Muscle of leg (tissue), 16 donors: ENCODE measurements at places on chromosomes 5 and 9. TPM values are rescaled to one million over a fixed set of nuclear protein-coding genes. Genes with fewer than 3 reads are reported as not detected.
A peak's percentile ranks its signal among the peaks of the same experiment; 100 is the strongest.

DNA sequence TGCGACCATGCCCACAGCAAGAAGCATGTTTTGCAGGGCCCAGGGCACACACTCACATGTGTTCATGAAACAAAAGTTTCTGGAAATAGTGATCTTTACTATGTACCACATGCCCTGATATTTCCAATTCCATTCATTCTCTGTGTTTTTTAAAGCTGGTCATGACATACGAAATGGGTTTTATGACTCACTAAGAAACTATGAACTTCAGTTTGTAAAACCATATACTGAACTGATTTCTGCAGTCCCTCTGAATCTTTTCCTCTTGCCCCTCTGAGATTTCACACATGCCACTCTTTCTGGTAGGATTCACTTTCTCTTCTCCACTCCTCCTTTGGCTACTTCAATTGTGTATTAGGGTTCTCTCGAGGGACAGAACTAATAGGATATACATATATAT, 416.1 kb upstream of the TRPC7 start:
- no peak for DNase-seq
- no peaks in the 10 kb centered on the region for H3K4me1 ChIP-seq
- H3K4me3 ChIP-seq: no peak overlapping the region

- H3K36me3 ChIP-seq: peaks cover 30% of the 10 kb centered on the region
- DNase-seq: peak; percentile 93
- H3K4me3 ChIP-seq: peak within 1 kb of the TSS; percentile 68
- no peaks in the 10 kb centered on the region for H3K27me3 ChIP-seq
- H3K4me1 ChIP-seq: peaks cover 62% of the 10 kb centered on the region
These were observed at the start of gene PLPP7 for GRCh38 chr9:131289301-131290035. Gene PLPP7, plus strand, starts transcription at chr9:131289723. Its CDS starts 275 bp downstream, at chr9:131289998.

DNA sequence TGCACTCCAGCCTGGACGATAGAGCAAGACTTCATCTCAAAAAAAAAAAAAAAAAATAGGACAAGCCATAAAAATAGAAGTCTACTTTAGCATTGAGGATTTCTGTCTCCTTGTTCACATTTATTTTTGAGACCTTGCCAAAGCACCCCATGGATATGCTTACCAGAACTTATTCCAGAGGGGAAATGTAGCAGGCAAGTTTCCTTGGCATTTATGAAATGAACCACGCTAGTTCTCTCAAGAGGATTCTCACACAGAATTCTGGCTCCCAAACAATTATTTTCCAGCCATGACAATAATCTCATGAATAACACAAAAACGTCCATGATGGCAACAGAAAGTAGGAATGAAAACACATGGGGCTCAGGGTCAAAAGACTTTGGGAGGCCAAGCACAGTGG, 23.4 kb upstream of the GPX8 start:
- no peak overlapping the region for H3K27ac ChIP-seq
- DNase-seq: no peak
- no peaks in the 10 kb centered on the region for H3K4me1 ChIP-seq
- no peaks in the 10 kb centered on the region for H3K36me3 ChIP-seq
- H3K4me3 ChIP-seq: no peak overlapping the region

- H3K36me3 ChIP-seq: peaks cover 12% of the 10 kb centered on the region
- no peak overlapping the region for H3K4me3 ChIP-seq
- no peaks in the 10 kb centered on the region for H3K4me1 ChIP-seq
- H3K27me3 ChIP-seq: no peaks in the 10 kb centered on the region
These were observed 105.1 kb upstream of the CTSL start for GRCh38 chr9:87620731-87621322.

DNA sequence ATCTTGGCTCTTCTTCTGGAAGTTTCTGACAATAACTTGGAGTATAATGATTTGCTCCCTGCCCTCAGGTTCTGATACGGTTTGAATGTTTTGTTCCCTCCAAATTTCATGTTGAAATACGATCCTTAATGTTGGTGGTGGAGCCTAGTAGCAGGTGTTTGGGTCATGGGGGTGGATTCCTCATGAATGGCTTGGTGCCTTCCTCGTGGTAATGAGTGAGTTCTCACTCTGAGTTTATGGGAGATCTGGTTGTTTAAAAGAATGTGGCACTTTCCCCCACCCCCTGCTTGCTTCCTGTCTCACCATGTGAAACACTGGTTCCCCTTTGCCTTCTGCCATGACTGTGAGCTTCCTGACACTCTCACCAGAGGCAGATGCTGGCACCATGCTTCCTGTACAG, 103.0 kb upstream of the OSMR start:
- H3K4me1 ChIP-seq: peaks cover 5% of the 10 kb centered on the region
- no peak for DNase-seq
- H3K36me3 ChIP-seq: no peaks in the 10 kb centered on the region
- H3K27me3 ChIP-seq: no peaks in the 10 kb centered on the region
- no peak overlapping the region for H3K27ac ChIP-seq

DNA sequence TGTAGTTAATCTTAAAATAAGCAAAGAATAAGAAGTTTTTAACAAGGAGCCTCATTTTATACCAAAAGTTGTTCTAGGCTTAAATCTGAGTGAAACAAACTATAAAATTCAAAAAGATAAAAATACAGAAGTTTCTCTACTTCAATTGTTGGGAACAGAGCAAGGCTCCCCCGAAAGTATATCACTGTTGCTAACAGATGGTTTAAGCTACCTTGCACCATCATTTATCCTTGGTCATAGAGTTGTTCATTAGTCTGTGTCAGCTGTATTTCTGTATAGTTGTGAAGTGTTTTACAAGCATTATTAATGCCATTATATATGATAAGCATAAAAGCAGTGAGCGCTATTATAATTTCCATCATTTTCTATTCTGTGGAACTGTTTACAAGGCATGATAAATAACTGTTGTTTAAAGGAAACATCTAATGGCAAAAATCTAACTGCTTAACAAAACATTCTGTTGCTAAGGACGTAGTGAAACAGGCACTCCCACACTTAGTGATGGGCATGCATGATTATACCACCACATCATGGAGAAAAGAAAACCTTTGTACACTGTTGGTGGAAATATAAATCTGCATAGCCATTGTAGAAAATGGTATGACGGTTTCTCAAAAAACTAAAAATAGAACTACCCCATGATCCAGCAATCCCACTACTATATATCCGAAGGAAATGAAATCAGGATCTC, 23.3 kb upstream of the ACO1 start:
- DNase-seq: no peak
- no peaks in the 10 kb centered on the region for H3K4me1 ChIP-seq
- H3K27ac ChIP-seq: no peak overlapping the region
- no peaks in the 10 kb centered on the region for H3K36me3 ChIP-seq
- no peak overlapping the region for H3K4me3 ChIP-seq

DNA sequence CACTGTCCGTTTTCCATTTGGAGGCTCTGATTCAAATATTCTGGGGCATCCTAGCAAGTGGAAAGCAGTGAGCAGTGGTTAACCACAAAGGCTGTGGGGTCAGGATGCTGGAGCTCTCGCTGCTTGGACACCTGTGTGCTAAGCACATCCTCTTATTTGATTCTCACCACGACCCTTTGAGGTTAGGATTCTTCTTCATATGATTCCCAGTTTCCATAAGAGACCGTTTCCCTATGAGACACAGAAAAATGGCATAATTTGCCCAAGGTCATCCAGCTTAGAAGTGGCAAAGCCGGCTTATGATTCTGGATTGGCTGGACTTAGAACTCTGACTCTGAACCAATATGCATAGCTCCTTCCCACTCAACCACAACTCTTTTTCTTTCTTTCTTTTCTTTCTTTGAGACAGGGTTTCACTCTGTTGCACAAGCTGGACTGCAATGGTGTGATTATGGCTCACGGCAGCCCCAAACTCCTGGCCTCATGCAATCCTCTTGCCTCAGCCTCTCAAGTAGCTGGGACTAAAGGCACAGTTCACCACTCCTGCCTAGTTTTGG, 207.7 kb downstream of the TTLL11 start:
- H3K36me3 ChIP-seq: no peaks in the 10 kb centered on the region
- H3K27ac ChIP-seq: no peak overlapping the region
- peaks cover 23% of the 10 kb centered on the region for H3K4me1 ChIP-seq

DNA sequence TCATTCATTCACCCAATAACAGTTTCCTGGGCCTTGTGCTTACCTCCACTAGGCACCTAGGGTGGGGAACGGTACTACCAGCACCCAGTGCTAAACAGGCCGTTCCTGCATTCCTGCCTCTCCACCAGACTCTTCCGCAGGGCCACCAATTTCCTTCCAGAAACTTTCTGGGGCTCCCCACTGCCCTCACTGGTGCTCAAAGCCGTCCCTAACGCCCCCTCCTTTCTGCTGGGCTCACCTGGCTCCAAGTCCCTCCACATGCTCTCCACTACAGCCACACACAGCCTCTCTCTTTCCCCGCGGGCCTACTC, 1.4 kb downstream of the PHF19 start:
- DNase-seq: no peak
- H3K4me3 ChIP-seq: peak overlapping the region; percentile 80
- peaks cover 20% of the 10 kb centered on the region for H3K36me3 ChIP-seq
- H3K4me1 ChIP-seq: peaks cover 19% of the 10 kb centered on the region

DNA sequence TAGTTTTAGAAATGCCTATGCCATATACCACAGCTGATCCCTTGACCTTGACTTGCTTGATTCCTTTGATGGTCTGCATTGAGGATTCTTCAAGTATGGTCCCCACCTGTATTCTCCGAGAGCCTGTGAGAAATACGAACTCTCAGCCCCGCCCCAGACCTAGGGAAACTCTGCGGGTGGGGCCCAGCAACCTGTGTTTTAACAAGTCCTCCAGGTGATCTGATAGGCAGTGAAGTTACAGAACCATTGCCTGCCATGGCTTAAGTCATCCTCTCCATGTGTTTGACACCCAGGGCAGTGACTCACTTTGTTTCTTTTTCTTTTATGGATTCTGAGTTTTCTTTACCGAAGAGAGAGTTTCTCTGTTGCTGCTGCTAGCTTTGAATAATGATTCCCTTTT, 18.5 kb downstream of the FRMPD1 start:
- H3K4me1 ChIP-seq: peaks cover 8% of the 10 kb centered on the region
- H3K27ac ChIP-seq: no peak overlapping the region
- H3K4me3 ChIP-seq: no peak overlapping the region
- DNase-seq: no peak
- H3K36me3 ChIP-seq: no peaks in the 10 kb centered on the region

- peaks cover 71% of the 10 kb centered on the region for H3K4me1 ChIP-seq
- peak overlapping the region; percentile 68 for H3K27ac ChIP-seq
- H3K27me3 ChIP-seq: no peaks in the 10 kb centered on the region
- peak overlapping the region; percentile 52 for H3K4me3 ChIP-seq
- peaks cover 5% of the 10 kb centered on the region for H3K36me3 ChIP-seq
These were observed 138.4 kb downstream of the LHFPL2 start for GRCh38 chr5:78509884-78510769.

GRCh38 chr5:149731617-149732323, 1.7 kb downstream of the PPARGC1B start:
- no peaks in the 10 kb centered on the region for H3K36me3 ChIP-seq
- peak; percentile 93 for DNase-seq
- peak overlapping the region; percentile 93 for H3K27ac ChIP-seq

- no peaks in the 10 kb centered on the region for H3K36me3 ChIP-seq
- DNase-seq: no peak
- no peak overlapping the region for H3K4me3 ChIP-seq
- H3K27ac ChIP-seq: no peak overlapping the region
- H3K27me3 ChIP-seq: no peaks in the 10 kb centered on the region
These were observed 126.9 kb upstream of the ATP10B start for GRCh38 chr5:160978944-160979343.

DNA sequence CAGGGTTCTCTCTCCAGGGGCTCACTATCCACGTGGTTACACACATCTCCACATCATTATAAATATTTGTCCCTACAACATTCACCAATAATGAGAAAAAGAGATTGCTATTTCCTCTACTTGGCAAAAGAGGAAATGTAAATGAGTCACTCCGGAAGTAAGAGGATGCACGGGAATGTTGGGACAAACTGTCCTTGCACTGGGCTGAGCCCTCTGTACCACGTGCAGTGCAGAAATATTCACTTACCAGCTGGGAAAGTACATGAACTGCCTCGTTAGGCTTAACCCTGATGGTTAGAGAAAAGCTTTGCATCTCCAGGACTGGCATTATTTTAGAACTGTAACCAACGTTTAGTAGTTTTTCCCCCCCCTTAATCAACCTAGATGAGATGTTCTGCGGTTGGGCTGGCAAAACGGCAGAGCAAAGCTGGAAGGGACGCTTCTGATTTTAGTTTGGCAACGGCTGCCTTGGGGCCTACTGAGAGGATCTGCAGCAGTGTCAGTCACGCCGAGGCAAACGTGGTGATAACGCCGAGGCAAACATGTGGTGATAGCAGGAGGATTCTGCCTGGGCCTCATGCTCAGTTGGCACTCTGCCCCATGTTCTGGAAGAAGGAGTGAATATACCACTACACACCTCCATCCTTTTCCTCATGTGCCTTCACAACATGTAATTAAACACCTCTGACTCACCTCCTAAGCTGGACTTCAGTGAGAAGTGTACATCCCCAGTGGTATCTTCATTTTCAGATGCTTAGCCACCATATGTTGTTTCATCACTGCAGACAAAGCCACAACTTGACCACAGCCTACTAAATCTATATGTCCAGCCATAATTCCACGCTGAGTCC, 661.4 kb upstream of the KLF4 start:
- peaks cover 14% of the 10 kb centered on the region for H3K4me1 ChIP-seq
- DNase-seq: peak; percentile 61
- H3K27ac ChIP-seq: no peak overlapping the region
- H3K4me3 ChIP-seq: no peak overlapping the region

DNA sequence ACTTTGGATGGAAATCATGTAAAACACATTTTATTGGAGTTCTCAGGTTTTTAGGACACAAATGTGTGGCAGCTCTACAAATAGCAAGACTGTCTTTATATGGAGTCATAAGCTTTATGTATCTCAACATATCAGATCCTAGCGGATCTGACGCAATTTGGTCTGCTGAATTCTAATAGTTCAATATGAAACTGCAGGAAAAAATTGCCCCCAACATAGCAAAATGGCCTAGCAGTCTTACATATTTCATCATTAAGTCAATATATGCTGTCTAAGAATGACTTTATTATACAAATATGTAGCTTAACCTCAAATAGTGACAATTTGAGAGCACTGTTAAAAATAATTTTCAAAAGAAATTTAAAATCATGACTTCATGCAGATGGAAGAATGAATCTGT, 244.3 kb downstream of the TAF11L14 start:
- no peak overlapping the region for H3K4me3 ChIP-seq
- no peaks in the 10 kb centered on the region for H3K4me1 ChIP-seq
- no peaks in the 10 kb centered on the region for H3K27me3 ChIP-seq

DNA sequence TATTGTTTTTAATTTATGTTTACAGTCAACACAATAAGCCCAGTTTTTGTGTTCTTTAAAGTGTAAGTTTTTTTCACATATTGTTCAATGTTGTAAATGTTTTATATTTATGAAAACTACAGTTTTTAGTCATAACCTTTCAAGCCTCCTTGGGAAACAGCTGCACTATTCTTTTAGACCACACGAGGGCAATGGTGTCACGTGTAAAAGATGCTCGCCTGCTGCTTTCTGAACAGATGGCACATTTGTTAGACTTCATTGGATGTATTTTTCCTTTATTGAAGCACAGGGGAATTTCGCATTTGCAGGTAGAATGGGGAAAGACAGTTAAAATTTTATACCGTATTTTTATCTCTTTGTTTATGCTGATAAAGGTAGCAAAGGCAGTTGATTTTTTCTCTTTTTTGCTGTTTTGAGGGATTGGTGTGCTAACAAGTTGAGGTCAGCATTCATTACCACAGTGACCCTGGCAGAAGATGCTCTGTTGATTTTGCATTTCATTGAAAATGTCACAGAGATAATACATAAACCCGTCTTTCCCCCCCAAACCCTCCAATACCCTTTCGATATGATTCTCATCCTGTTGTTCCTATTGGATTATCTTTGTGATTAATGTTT, 59.0 kb downstream of the MAT2B start:
- no peak overlapping the region for H3K4me3 ChIP-seq
- H3K27me3 ChIP-seq: peaks cover 16% of the 10 kb centered on the region

Gene KCNV2
- total RNA-seq: not detected

Gene SLC45A2
- total RNA-seq: 0.09 TPM

Gene ZDHHC12
- total RNA-seq: 5.7 TPM
